ENCODE measurements at places on chromosomes 3 and 15.

GRCh38 chr3:129034642-129035041 is 25.9 kb upstream of the GP9 start:
- no peak for DNase-seq

DNA sequence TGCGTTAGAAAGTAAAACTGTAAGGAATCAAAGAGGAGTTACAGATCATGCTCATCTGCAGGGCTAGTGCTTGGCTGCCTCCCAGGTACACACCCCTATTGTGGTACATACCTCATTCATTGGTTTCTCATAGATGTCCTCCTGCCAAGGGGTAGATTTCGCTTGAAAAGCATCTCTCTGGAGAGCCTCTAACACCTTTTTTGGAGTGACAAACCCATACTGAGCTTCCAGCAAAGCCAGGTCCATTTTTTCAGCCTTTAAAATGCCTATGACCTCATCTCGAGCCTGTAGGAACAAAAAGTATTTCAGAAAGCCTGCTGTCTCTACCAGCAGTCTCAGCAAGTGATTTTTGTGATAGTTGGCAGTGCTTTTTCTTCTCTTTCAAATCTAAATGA is 112.1 kb downstream of the CMSS1 start:
- DNase-seq, result no peak

- DNase-seq, result peak; percentile 85
Observed at GRCh38 chr3:128993461-128994172, at the start of gene CFAP92. CFAP92 (minus strand) TSS chr3:128994076; CDS start chr3:128993304, 772 bp downstream.

DNA sequence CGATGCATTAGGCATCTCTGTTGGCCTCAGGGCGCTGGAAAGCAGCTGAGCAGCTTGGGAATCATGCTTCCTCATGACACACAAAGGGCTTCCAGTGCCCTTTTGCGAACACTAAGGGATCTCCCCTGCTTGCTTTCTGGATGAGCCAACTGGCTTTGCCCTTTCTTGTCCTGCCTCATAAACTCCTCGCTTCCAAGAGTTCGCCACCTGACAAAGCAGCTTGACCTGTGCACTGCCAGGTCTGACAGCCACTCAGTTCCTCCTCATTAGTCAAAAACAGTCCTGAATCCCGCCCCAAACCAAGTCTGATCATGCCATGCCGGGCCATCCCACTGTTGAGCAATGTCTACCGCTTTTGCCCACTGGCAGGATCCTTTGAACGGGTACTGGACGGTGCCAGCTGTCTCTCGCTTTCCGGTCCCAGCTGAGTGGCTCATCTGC is 265.4 kb upstream of the LYSMD4 start:
- no peak for DNase-seq

DNA sequence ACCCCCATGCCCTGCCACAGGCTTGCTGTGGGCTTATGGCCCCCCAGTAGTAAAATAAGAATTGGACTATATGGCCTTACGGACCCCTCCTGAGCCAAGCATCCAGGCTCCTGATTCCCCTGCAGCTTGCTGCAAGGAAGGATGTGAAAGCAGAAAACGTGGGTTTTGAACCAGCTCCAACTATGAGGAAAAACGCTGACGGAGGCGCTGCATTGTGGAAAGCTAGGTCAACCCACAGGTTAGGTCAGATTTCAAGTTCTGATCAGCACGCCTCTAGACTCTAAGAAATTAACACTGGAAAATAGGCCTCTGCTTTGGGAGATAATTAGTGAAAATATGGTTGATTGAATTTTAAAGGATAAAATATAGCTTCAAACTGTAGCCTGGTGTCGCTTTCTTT is 195.4 kb upstream of the HES1 start:
- no peak for DNase-seq

GRCh38 chr3:99846477-99847160 is 29.0 kb downstream of the CMSS1 start:
- no peak for DNase-seq

- no peak for DNase-seq
Observed at GRCh38 chr3:158508481-158508880, 62.5 kb upstream of the MLF1 start.

DNA sequence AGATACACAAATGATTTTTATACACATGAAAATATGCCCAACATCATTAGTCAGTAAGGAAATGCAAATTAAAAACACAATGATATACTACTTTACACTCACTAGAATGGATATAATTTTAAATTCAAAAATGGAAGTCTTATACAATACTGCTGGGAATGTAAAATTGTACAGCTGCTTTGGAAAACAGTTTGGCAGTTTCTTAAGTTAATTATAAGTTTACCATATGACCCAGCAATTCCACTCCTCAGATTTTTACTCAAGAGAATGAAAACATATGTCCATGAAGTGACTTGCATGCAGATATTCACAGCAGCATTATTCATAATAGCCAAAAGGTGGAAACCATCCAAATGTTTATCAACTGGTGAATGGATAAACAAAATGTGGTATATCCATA is 281.3 kb downstream of the EPHB1 start:
- DNase-seq, result no peak

DNA sequence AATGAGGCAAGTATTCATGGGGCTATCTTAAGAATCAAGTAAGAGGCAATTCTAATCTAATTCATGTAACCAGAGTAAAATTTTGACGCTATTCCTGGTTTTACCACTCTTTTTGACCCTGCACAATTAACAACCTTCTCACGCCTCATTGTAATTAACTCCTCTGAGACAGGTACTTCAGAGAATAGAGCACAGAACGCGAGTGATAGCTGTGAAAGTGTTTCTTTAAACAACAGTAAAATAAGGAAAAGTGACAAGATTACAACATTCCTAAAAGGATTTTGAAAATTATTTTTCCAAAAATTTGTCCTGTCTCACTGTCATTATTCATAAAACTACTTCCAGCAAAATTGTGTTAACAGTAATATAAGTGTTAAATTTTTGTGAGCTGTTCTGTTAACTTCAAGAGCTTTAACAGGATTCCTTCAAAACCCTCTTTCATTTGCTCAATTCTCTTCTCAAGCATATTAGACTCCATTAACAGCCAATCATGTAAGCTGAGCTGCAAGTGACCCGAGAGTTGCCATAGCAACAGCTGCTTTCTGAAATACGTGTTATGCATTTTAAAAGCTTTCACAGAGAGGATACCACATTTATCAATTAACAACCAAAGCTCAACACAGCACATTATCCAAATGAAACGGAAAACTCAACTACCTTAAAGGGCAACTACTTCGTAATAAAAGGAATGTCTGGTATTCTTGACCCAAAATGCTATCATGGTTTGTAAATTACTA is 93.1 kb downstream of the STAG1 start:
- DNase-seq, result peak; percentile 79

GRCh38 chr3:128151758-128152274 is 1.5 kb upstream of the EEFSEC start:
- no peak for DNase-seq

- no peak for DNase-seq
Observed at GRCh38 chr3:128176276-128176833, 23.1 kb downstream of the EEFSEC start.

- DNase-seq, result no peak
Observed at GRCh38 chr3:24645047-24645446, 150.4 kb upstream of the THRB start.

DNA sequence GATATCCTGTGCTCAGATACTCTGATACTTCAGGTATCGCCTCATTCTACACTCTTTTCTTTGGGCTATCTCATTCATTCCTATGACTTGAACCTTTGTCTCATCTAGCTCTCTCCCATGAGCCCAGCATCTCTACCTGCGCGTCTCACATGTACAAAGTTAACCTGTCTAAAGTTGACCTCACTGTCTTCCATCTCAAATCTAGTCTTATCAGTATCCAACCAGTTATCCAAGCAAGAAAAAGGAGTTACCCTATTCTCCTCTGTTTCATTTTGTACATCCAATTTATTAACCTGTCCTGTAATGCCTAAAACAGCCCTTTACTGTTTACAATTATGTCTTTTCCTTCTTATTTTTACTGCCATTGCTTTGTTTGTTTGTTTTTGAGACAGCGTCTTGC is 134.2 kb downstream of the GREM1 start:
- DNase-seq, result no peak

- no peak for DNase-seq
Observed at GRCh38 chr3:62090519-62090918, 282.8 kb downstream of the FEZF2 start.

- peak; percentile 47 for DNase-seq
Observed at GRCh38 chr3:18018491-18019160, 276.2 kb upstream of the TBC1D5 start.

- DNase-seq, result peak; percentile 100
Observed at GRCh38 chr3:150511122-150511821, 35.0 kb downstream of the SERP1 start.

DNA sequence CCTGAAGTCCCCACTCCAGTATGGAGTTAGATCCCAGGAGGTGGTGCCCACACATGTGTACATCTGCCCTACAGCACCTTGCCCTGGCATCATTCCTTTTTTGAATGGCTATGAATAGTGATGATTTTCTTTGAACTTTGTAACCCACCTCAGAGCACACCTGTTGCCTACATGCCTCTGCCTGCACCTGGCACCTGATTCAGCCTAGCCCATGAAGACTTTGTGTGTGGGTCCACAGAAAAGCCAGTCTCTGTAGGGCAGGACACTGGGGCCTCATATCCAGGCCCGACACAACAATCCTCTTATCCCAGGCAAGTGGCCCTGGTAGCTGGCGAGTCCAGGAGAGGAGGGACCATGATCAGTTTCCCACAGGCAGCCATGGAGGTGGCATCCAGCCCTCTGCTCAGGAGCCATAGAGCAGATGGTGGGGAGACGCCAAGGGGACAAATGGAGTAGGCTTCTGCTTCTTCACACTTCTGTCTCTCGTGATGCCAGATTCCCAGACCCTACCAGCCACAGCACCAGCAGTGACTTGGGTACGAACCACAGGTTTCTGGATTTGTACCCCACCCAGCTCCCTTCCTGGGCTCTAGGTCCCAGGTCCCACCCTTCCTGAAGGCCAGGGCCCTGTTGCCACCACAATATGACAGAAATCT is 230.7 kb downstream of the UACA start:
- DNase-seq, result no peak

- DNase-seq, result no peak
Observed at GRCh38 chr15:89976246-89976600, 24.9 kb upstream of the ZNF710 start.

- no peak for DNase-seq
Observed at GRCh38 chr15:56492236-56492635, 27.3 kb upstream of the MNS1 start.

DNA sequence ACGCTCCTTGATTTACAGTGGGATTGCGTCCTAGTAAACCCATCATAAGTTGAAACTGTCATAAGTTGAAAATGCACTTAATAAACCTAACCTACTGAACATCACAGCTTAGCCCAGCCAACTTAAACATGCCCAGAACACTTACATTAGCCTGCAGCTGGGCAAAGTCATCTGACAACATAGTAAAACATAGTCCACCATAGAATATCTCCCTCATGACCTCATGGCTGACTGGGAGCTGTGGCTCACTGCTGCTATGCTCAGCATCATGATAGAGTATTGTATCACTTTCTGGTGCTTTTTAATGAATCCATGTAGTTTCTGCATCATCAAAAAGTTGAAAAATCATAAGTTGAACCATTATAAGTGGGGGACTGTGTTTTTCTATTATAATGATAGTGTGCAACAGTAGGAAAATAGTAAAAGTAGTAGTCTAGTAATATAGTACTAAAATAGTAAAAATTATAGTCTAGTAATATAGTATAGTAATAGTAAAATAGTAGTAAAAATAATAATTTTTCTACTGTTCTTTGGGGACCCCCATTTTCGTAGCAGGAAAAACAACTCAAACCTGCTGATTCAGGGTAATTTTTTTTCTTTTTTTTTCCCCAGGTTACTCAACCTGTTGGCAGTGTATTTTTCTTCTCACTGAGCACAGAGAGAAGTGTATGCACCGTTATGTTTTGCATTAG is 233.5 kb downstream of the MYRIP start:
- DNase-seq, result no peak

GRCh38 chr15:36926427-36926825 is 173.9 kb downstream of the MEIS2 start:
- DNase-seq, result no peak

- no peak for DNase-seq
Observed at GRCh38 chr15:65962187-65962586, 92.9 kb downstream of the RAB11A start.
